Activated CD8-positive, alpha-beta memory T cell treated with anti-CD3 and anti-CD28 coated beads, Interleukin-2, amount 10 ng/mL, durations not matched to agents 7 days and 5 days (primary cell): ENCODE measurements at places on chromosomes 5 and 9.

DNA sequence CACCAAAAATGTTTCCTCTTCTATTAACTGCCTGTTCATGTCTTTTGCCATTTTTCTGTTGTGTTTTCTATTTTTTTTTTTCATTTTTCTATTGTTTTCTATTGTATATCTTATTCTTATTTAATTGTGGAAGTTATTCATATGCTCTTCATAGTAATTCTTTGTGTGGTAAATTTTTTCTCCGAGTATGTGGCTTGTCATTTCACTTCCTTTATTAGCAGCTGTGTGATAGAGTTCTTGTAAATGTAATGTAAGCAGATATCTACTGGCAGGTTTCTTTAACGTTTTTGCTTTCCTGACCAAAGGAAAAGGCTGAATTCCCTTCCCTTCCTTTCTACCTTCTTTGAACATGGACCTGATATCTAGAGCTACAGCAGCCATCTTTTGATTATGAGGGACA is 5.8 kb upstream of the PLPP1 start:
- no peak for DNase-seq

DNA sequence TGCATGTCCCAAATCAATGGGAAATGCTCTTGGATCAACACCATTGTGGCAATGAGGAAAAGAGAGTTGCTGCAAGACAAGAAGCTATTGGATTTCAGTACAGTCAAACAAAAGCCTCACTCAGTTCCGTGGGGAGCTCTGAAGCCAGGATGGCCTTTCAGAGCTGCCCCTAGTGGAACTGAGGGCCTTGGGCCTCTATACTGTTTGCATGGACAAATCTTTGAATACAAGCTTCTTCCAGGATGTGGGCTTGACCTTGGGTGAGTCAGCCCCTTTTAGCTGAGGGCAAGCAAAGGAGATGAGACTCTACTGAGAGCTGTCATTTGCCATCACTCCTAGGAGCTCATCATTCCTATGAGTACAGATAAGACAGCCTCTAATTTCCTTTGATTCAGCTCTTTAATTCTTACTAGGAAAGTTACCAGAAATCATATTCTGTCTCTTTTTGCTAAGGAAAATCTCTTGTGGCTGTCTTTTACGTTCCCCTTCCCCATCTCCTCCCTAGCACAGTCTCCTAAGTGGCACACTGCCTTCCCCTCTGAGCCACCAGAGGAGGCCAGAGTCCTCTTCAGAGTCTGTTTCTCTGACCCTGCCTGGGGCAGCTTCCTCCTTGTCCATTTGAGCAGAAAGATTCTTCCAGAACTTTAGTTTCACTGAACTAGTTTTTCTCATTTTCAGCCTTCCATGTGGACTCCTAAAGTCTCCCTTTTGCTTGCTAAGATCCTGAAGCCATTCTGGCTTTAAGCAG is 168.8 kb upstream of the POC5 start:
- DNase-seq = no peak

DNA sequence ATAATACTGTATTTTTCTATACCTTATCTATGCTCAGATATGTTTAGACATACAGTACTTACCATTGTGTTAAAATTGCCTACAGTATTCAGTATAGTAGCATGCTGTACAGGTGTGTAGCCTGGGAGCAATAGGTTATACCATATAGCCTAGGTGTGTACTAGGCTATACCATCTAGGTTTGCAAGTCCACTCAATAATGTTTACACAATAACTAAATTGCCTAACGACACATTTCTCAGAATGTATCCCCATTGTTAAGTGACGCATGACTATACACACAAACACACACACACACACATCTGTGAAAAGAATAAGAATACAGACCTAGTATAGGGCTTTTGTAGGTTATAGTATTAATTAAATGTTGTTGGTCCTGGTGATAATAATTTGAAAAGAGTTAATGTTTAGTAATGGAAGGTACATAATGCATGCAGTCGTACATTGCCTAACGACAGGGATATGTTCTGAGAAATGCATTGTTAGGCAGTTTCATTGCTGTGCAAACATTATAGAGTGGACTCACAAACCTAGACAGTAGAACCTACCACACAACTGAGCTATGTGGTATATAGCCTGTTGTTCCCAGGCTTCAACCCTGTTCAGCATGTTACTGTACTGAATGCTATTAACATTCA is 13.6 kb downstream of the TDRD7 start:
- no peak for DNase-seq

DNA sequence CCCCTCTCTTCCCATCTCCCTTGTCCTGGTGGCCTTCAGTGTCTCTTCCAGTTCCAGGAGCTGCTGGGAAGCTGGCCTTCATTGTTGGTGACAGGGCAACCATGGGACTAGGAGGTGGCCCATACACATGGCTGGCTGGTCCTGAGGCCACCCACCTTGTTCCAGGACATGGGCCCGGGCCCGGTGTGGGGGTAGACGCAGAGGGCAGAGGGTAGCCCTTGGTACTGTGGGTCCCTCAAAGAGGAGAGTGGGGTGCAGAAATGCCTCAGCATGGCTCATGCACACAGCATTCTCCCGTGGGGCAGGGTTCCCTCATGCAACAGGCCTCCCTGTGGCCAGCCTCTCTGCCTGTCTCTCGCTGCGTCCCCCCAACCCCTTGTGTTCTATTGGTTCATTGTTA is 20.8 kb downstream of the SLC6A7 start:
- no peak for DNase-seq

DNA sequence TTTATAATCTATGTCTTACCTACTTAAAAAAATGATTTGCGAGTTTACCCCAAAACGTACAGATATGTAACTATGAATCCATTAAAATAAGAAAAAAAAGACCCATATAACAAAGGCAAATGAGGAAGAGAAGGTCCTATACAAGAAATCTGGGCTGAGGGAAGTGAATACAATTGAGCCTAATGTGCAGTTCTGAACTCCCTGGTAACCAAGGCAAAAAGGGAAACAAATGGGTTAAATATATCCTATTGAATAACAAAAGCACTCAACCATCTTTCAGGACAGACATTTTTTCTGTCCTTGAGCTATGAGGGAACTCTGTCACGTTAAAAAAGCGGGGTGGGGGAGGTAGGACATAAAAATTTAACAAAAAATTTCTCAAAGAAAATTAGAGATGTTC is 78.6 kb downstream of the PTPN3 start:
- no peak for DNase-seq

GRCh38 chr9:72981433-72981832 is 28.6 kb upstream of the ALDH1A1 start:
- no peak for DNase-seq
